ENCODE measurements at places on chromosomes 7 and 10. TPM values are rescaled to one million over a fixed set of nuclear protein-coding genes. Genes with fewer than 3 reads are reported as not detected.

TMEM60 gene
- total RNA-seq: 15.3 TPM

PDE1C gene
- total RNA-seq: not detected

GPR141 gene
- total RNA-seq: not detected

CBX3 gene
- total RNA-seq: 199 TPM

ZNF248 gene
- total RNA-seq: 7.6 TPM

SGCE gene
- total RNA-seq: 0.46 TPM

OR6V1 gene
- not detected for total RNA-seq

MYOF gene
- total RNA-seq: 1.8 TPM

LRRC4 gene
- not detected for total RNA-seq

VWDE gene
- 4.4 TPM for total RNA-seq

OIT3 gene
- total RNA-seq: not detected

PIK3CG gene
- total RNA-seq: 36.5 TPM

ZNF862 gene
- total RNA-seq: 30.5 TPM

PWWP2B gene
- total RNA-seq: 9.8 TPM

COL1A2 gene
- total RNA-seq: 4.6 TPM

CDK1 gene
- total RNA-seq: 91.4 TPM

All from T-helper 1 cell treated with Interleukin-12 subunit alpha and Interleukin-12 subunit beta and Interleukin-4 antibody, amounts not matched to agents 30 ng/mL and 1 ng/mL, for 36 hours (primary cell).